ENCODE measurements at places on chromosomes 12 and 14.

GRCh38 chr14:106327234-106327633, 800.9 kb downstream of the TMEM121 start:
- no peak for DNase-seq

DNA sequence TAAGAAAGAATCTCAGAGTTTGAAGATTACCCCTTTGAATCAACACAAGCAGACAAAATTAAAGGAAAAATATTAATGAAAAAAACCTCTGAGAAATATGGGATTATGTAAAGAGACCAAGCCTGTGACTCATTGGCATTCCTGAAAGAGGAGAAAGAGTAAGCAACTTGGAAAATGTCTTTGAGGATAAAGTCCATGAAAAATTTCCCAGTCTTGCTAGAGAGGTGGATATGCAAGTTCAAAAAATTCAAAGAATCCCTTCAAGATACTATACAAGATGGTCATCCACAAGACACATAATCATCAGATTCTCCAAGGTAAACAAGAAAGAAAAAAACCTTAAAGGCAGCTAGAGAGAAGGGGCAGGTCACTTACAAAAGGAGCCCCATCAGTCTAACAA, 13.3 kb downstream of the SLCO1B1 start:
- DNase-seq, result no peak

DNA sequence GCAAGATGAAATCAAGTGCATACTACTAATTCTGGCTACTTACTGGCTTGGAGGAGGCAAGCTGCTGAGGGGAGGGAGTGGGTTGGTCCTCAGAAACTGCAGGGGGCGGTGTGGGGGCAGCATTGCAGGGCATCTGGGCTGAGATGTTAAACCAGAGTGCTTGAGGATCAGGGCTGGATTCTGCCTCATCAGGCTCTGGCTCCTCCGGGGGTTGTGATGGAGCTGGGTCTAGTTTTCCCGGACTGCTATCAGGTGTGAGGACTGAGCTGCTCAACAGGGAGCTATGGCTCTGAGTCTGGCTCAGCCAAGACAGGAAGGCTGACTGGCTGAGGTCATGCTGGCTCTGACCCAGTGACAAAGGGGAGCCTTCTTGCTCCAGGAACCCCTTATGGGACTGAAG, 28.6 kb downstream of the BAZ2A start:
- no peak for DNase-seq

GRCh38 chr12:123041042-123041531, 60.6 kb downstream of the ARL6IP4 start:
- no peak for DNase-seq

DNA sequence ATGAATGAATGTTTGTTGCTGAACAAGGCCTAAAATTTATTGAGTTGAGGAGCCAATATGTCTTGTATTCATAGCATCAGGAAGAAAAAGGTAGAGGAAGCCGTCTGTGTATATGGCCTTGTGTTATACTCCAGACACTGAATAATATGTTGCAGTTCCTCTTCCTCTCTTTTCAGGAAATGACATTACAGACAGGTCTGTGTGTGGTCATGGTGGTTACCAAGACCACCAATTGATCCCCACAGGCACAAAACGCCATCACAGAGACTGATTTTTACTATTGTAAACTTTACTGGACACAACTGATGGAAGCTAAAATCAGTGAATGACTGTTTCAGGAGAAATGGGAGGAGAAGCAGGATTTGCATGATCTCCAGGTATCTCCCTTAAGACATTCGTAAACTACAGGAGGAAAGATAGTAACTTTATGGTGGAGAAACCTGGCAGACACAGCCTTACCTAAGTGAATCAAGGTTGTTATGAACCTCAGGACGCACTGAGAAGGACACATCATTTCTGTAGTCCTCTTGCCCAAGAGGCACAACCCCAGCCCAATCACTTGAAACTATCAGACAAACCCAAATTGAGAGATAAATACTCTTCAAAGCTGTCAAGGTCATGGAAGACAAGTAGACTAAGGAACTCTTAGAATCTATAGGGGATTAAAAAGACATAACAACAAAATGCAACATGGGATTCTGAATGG, 334.1 kb upstream of the RGS6 start:
- no peak for DNase-seq

DNA sequence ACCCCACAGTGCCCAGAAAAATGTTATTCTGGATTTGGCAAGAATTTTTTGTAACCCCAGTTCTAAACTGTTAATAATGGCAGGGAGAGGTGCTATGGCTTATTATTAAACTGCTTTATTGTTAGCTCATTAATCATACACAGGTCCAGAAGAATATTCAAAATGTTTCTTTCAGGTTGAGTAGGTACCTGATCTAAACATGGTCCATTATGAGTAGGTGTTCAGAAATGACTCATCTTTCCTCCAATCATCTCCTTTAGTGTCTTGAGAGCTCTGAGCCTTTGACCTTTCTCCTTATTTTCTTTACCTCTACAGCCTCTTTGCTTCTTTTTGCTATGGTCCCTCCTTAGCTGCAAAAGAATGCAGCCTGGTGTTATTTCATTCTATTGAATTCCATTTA, 211.0 kb upstream of the GARIN6 start:
- DNase-seq, result no peak

DNA sequence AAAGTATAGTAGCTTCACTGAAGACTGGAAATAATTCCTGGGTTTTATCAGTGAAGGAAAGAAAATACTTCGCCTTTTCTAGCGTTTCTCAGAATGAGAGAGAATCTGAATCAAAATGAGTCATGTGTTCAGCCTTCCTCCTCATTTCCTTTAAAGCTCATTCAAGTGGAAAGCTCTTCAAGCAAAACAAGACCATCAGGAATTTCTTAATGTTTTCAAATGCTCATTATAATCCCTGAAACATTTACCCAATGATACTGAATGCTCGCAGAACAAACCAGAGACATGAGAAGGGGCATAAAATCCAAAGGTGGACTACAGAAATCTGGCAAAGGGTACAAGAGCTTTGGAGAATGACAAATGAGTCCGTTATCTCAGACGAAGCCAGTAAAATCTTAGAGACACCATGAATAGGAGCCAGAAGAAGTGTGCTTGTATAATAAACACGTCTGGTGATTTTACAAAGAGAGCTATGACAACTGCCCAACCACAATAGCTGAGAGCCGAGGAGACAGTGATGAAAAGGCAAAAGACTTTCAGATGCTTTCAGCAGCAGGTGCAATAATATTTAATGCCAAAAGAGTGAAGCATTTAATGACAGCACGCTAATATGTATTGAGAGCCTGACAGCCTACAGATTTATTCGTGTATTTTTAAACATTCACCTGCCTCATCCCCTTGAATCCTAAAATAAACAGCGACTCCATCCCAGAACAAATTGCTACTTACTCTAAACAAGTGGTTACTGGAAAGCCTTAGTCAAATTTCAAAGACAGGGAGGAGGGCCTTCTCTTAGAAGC, 19.0 kb downstream of the SPRING1 start:
- DNase-seq, result no peak

DNA sequence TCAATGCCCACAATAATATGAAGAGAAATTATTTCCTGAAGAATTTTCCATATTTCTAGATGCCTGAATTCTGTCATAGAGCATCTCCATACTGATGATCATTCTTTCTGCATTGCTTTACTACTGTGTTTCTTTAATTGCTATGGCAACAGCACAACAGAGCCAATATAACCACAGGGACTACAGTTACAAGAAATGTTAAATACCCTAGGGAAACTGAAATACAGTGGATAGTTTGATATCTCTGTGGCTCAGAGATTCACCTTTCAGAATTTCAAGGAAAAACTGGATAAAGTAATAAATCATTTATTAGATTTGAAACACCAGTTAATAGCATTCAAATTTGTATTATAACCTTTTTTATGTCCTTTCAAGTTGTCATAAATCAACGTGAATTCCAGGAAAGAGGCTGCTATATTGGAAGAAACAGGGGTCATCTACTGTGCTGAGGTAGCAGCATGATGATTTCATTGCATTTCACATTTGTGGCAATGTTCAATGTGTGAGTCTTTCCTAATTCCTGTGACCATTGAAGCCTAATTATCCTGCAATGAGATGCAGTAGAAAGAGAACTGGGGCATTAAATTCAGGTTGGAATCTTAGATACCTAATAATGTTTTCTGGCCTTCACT, 267.1 kb downstream of the LRFN5 start:
- no peak for DNase-seq

DNA sequence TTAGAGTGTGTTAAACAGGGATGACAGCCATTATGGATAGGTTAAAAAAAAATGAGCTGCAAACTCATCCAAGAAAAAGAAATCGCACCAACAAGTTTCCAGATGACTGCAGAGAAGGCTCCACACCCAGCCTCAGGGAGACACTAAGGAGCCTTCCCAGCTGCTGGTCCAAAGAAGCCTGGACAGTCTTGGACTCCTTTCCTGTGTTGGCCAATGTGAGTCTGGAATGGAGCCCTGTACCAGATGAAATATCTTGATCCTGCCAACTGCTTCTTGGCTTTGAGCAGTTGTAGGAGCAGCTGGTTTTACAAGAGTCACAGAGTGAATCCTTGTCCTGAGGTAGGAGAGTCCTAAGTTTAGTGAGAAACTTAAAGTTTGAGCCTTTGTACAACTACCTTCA, 44.5 kb downstream of the SLC38A1 start:
- no peak for DNase-seq

- no peak for DNase-seq
Measured at GRCh38 chr12:45986641-45987339, 3.6 kb downstream of the SCAF11 start.

DNA sequence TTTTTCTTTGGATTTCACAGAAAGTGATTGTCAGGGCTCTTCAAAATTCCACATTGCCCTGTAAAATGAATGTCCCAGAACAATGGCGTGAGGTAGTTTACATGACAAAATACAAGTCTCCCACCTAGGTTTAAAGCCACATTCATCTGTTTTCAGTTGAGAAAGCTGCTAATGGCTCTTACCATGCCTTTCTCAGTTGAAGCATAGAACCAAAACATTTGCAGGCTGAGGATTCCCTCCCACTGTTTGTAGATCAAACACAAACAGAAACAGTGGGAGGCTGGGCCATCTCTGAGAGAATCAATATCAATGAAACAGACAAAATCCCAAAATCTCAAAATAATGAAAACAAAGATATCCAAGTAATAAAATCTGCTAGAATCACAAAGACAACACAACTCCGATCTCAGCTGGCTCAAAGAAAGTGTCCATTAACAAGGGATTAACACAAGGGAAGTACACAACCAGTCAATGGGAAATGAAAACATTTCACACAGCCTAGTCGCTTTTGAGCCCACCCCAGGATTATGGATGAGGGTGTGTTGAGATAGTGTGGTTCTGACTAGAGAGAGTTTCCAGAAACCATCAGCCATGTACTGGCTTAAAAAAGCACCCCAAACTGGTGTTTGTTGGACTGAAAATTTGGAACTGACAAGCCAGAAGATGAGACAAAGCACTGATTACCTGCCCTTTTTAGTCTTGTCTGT, 54.5 kb upstream of the TMEM260 start:
- DNase-seq, result no peak

DNA sequence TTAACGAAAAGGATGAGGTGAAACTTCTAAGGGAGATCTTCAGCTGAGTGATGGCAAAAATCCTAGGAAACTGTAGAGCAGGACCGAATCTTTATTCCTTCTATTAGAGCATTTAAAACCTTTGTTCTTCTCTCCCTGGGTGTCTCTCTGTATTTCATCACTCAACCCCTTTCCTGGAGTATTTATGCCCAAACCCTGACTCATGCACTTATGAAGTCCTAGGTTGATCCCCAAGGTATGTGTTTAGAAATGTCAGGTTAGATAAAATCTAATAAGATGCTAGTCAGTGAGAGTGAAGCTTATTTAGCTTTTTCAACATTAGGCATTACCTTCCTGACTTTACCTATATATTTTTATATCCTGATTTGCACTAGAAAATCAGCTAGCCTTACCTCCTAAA, 239.8 kb upstream of the NPAS3 start:
- no peak for DNase-seq

DNA sequence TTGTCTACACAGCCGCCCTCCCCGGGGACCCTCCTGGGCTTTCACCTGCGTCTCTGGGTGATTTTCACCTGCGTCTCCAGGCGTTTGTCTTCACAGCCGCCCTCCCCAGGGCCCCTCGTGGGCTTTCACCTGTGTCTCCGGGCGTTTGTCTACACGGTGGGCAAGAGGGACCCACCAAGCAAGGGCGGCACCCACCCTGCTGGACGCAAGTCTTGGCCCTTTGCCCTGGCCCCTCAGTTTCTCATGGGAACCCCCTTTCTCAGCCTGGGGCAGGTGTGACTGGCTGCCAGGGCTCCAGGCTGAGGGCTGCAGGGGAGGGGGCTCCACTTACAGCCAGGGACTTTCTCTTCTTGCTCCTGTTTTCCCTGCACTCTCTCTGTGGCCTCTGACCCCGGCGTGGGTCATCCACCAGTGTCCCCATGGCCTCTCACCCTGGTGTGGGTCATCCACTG, 68.6 kb upstream of the GALNT9 start:
- no peak for DNase-seq

GRCh38 chr14:95290871-95291431, 28.8 kb downstream of the CLMN start:
- no peak for DNase-seq

- no peak for DNase-seq
Measured at GRCh38 chr12:119006746-119007145, 25.4 kb downstream of the SRRM4 start.

DNA sequence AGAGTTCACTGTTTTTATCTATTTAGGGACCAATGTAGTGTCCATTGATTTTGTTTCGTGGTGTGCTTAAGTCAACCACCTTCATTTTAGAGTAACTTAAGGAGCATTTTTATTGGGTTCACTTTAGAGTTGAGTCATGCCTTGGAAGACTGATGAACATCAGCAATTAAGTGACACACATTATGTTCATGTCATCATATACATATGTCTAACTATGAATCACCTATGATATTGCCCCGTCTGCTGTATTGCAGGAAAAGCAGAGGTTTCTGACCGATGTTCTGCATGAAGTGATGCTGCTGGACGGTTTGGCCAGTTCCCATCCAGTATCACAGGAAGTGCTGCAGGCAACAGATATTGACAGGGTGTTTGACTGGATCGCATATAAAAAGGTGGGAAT, 227.1 kb downstream of the TRHDE start:
- DNase-seq, result no peak

DNA sequence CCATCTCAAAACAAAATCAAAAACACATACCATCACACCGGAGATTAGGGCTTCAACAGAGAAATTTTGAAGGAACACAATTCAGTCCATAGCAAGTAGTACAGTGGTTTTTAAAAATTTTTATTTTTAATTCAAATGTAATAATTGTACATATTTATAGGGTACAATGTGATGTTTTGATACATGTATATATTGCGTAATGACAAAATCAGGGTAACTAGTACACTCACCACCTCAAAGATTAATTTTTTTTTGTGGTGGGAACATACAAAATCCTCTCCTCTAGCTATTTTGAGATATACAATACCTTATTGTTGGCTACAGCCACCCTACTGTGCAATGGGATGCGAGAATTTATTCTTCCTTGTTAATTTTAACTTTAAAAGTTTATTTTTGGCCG, 26.0 kb upstream of the ETFBKMT start:
- no peak for DNase-seq

DNA sequence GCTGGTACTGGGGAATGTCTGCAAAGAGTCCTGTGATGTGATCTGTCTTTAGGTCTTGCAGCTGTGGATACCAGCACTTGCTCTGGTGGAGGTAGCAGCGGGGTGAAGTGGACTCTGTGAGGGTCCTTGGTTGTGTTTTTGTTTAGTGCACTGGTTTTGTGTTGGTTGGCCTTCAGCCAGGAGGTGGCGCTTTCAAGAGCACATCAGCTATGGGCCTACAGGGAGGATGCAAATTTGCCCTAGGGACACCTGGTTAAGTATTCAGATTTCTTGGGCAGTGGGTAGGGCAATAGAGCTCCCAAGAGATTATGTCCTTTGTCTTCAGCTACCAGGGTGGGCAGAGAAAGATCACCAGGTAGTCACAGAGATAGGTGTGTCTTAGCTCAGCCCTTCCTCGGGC, 63.8 kb downstream of the PTGER2 start:
- DNase-seq, result no peak

GRCh38 chr12:67991158-67991557, 1.9 kb downstream of the IFNG-AS1 start:
- peak; percentile 72 for DNase-seq

Measured in activated CD8-positive, alpha-beta memory T cell treated with anti-CD3 and anti-CD28 coated beads for 24 hours (primary cell).